ENCODE measurements at places on chromosomes 1 and 21.

DNA sequence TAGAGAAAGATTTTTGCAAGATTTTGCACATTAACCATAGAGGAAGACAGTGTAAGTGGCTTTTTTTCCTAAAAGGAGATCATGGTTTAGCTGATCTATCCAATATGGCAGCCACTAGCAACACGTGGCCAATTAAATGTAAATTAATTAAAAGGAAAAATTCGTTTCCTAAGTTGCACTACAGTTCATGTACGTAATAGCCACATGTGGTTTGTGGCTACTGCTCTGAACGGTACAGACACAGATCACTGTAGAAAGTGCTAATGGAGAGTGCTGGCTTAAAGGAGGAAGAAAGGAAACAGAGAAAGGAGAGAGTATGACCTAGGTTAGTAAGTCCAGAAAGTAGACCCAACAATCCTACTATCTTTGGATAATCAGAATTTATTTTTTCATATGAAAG, 170.8 kb downstream of the SIPA1L2 start:
- no peak for DNase-seq

- DNase-seq = no peak
These were observed 7.0 kb downstream of the KRTAP10-8 start for GRCh38 chr21:44618909-44619308.

GRCh38 chr1:62356257-62356835, 37.1 kb upstream of the KANK4 start:
- DNase-seq = no peak

DNA sequence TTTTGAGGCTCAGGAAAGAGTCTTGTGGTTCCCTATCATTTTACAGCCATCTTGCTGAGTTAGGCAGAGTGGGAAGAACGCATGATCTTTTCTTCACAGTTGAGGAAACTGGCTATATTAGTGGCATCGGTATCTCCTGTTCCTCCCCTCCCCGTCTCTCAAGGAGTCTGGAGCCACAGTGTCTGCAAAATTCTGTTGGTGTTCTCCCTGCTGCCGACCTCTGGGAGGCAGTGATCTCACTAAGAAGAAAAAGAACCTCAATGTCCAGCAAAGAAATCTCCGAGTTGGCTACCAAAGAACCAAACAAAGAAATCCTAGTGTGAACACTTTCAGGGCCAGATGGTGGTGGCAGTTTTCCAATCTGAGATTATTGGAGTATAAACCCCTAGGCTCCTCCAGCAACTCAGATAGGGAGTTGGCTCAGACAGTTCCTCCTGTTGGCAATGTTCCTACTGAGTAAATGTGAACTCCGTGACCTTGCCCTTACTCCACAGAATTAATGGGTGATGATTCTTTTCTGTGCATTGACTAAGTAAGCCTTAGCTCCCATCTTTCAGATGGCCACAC, 41.2 kb downstream of the PRAMEF20 start:
- DNase-seq = no peak

GRCh38 chr1:147613506-147613905, 56.8 kb downstream of the ACP6 start:
- DNase-seq = no peak

DNA sequence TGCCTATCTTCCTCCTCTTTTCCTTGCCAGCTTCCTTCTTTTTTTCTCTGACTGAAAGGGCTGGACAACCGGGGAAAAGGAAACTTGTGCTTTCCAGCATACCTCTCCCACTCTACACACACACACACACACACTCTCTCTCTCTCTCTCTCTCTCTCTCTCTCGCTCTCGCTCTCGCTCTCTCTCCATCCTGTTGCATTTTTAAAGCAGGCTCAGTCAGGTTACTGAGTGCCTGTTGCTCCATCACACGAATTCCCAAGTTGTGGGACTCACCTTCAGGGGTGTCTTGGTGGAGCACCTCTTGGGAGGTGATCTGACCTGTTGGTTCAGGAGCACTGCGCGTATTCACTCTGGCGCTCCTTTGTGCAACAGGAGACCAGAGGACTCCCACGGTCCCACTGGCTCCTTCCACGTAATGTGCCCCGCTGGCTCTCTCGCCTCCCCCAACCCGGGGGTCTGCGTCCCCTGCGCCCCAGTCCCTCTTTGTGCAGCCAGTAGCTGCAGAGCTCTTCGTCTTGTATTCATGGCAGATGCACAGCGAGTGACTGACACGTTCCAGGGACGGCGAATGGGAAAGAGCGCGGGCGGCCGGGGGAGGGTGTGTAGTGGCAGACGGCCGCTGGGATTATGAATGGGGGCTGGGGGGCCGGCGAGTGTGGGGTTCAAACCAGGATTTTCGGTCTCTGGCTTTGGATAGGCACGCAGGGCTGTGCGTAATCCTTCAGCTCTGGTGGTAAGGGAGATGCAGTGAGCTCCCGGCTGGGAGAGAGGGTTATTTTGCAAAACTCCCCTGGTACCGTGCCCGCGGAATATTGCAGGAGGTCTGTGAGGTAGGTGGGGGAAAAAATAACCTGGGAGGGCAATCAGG, 660 bp upstream of the PDE4B start:
- no peak for DNase-seq

DNA sequence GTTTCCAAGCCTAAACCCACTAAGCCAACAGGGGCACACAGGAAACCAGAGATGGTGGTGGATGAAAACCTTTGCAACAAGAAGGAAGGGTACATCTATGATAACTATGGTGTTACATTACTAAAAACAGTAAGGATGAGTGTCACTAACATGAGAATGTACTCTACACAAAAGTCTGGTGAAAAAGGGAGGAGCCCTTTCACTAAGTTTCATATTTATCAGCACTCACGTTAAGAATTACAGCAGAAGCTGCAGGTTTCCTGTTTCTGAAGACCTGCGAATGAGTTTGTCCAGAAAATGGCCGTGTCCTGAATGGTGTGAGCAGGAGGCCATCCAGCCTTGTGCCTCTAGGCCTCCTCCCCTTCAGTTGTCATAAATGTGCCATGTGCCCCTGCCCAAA, 17.8 kb downstream of the ABCG1 start:
- DNase-seq = no peak

- DNase-seq = no peak
These were observed 241.6 kb downstream of the ZNF326 start for GRCh38 chr1:90236493-90236892.

DNA sequence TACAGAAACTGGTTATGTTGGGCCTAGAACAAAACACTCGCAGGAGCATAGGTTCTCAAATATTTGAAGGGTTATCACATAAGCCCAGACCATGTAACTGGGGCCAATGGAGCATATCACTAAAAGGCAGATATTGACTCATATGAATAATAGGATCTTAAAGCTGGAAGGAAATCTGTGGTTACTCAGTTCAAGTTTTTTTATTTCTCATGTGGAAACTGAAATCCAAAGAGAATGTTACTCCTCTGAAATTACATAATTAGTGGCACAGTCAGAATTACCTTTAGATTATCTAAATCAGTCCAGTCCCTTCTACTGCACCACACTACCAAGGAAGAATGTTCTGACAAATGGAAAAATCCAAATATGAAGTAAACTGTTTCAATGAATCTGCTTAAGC, 12.0 kb downstream of the SLAMF8 start:
- DNase-seq = no peak

DNA sequence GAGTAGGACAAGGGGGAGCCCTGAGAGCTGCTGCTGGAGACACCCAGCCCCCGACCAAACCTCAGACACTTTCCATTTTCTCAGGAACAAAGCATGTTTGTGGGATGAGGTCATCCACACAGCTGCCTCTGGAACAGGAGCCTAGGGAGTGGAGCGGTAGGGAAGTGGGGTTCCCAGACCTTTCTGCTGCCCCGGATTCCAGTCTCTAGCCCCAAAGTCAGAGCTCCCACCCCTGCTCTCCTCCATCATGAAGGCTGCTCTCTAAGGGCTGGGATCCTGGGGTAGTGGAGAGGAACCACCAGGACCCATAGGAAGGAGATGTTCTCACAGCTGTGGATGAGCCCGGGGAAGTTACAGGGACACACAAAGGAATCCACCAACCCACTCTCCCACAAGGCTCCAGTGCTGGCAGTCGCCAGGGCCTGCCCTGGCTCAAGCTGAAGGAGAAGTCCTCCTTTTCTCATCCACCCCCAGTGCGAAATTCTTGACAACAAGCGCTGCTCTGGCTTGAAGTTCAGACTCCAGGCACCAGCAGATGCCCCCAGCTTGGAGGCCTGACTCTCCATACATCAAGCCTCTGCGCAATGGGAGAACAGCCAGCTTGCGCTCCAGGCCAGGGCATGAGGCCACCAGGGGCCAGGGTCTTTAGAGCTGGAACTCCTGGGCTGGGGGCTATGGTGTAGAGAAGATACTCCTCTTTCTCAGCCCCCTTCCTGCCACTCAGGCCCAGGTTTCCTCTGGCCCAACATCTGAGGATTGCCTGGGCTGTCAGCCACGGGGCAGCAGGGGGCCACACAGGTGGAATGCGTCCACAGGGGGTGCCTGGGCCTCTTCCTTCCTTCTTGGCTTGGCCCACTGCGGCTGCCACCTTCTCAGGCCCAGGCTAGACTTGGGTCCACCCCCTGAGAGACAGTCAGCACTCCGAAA, 4.5 kb downstream of the FHL3 start:
- DNase-seq = peak; percentile 88

DNA sequence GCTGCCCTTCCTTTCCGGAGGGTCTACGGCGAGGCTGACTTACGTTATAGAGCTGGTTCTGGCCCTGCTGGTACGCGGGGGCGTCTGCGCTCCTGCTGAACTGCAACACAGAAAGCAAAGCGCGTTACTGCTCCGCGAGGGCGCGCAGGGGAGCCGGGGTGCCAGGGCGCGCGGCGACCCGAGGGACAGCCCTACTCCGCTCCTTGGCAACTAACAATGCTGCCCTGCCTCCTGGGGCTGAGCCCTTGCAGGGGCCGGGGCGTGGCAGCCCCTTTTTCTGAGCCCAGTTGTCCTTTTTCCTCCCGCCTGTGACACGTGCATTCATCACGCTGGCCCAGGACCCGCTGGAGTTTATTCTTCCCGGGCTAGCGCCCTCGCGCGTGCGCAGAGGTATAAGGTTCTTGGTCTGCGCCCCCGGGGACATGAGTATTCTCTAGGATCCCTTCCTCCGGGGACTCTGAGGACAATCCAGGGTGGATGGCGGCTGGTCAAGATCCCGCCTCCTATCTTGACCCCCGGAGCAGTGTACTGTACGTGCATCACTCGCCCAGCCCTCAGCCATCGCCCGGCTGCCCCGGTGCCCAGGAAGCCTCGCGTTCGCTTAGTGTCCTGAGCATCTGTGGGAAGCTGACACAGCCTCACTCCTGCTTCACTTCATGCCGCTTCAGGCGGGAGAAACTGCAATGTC, 78.9 kb downstream of the CD247 start:
- peak; percentile 65 for DNase-seq

GRCh38 chr1:240245629-240246020, 153.9 kb downstream of the FMN2 start:
- no peak for DNase-seq

DNA sequence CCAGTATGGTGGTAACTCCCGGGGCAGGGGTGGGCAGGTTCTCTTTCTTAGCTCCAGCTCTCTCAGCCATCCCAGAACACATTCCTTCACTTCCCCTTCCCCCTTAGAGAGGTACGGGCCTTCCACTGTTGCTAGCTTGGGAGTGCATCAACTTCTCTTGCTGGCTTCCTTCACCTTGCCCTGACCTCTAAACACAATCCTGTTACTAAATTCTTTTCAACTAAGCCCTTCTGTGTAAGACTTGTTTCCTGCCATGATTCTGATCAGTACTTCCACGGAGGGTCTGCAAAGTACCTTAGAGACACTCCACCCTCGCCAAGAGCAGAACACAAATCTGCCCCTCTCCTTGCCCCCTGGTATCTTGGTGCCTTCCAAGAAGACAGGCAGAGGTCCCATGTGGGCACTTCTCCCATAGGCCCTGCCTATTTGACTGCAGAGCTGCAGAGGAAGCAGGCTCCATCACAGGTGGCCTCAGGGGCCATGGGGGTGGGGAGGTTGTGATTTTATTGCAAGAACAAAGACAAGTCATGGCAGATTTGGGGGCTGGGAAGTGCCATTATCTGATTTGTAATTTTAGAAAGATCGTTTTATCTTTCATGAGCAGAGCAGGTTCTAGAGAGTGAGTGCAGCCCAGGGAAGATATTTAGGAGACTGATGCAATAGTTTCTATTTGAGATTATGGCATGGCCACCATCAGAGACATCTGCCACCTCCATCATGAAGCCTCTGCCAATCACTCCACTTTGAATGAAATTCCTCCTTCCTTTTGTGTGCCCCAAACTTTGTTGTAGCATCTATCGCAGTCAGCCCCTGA, 182.5 kb upstream of the JUN start:
- no peak for DNase-seq

GRCh38 chr1:236468625-236469024, 55.2 kb upstream of the LGALS8 start:
- no peak for DNase-seq

DNA sequence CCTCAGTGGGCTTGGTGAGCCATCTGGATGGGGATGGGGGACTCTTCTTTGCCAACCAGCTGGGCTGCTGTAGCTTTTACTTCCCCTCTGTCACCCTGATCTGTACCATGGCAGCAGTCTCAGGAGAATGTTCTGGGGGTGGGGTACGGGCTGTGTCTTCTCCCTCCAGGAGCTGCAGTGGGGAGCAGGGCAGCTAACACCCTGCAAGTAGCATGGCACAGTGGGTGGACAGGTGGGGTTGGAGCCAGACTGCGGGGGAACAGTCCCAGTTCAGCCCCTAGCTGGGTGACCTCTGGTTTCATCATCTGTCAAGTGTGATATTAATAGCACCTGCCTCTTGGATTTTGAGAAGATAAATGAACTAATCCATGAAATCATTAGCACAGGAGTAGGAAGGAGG, 3.1 kb downstream of the NFASC start:
- no peak for DNase-seq

DNA sequence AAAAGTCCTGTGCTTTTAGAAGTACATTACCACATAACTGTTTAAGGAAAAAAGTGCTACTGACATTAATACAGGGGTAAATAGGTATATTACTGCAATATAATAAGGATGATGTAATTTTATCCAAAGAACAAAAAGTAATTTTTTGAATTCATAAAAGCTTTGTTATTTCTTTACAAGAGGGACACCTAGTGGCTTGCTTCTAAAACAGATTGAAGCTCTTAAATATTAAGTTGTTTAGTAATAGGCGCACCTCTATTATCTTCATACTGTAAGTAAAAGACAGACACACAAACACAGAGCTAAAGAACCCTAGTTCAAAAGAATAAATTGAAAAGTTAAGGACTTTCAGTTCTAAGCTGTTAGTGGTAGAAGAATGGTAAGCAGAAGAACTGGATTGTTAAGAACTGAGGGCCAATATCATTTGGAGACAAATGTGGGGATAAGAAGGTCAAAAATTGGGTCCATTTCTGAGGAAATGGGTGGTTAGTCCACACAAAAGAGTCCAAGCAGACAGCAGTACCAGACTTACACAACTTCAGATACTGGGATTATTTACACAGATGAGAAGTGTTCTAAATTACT, 15.4 kb downstream of the ZNHIT6 start:
- DNase-seq = no peak
